A549 treated with CpdA at 1 μM for 4 hours (cell line): ENCODE measurements at places on chromosomes 4 and X. TPM values are rescaled to one million over a fixed set of nuclear protein-coding genes. Genes with fewer than 3 reads are reported as not detected.

The RASSF6 gene
- total RNA-seq, result 0.57 to 0.90 TPM (median 0.83 TPM) in 5 replicates

The ODAM gene
- total RNA-seq, result not detected in 5 replicates

The BCLAF3 gene
- 2.7 to 4.7 TPM (median 2.7 TPM) in 5 replicates for total RNA-seq

The HAND2 gene
- total RNA-seq, result 0.14 to 0.66 TPM (median 0.36 TPM) in 5 replicates

The RAB28 gene
- 8.9 to 10.1 TPM (median 9.2 TPM) in 5 replicates for total RNA-seq

The SOD3 gene
- not detected in 5 replicates for total RNA-seq

The GYG2 gene
- total RNA-seq, result 3.5 to 5.4 TPM (median 4.4 TPM) in 5 replicates

The PNMA6A gene
- total RNA-seq, result 3.1 to 5.0 TPM (median 4.8 TPM) in 5 replicates

The GPR101 gene
- total RNA-seq, result not detected in 5 replicates

The KIF4A gene
- 26.9 to 30.4 TPM (median 28.7 TPM) in 5 replicates for total RNA-seq

The ATOH1 gene
- total RNA-seq, result not detected in 5 replicates

The TLR7 gene
- total RNA-seq, result not detected in 5 replicates

The BMX gene
- not detected in 5 replicates for total RNA-seq

The ADH7 gene
- not detected in 5 replicates for total RNA-seq

The CCKAR gene
- total RNA-seq, result not detected in 5 replicates

The RHOXF2B gene
- not detected in 5 replicates for total RNA-seq

The TKTL2 gene
- total RNA-seq, result not detected in 5 replicates

The HPGDS gene
- total RNA-seq, result not detected in 5 replicates

The CXXC4 gene
- 0.03 TPM in 2 of 5 replicates, not detected in the others for total RNA-seq

The GPRASP2 gene
- 4.7 to 7.2 TPM (median 6.9 TPM) in 5 replicates for total RNA-seq
